IMR-90 (cell line): ENCODE measurements at places on chromosomes 6 and 20. TPM values are rescaled to one million over a fixed set of nuclear protein-coding genes. Genes with fewer than 3 reads are reported as not detected.
A peak's percentile ranks its signal among the peaks of the same experiment; 100 is the strongest.

DNA sequence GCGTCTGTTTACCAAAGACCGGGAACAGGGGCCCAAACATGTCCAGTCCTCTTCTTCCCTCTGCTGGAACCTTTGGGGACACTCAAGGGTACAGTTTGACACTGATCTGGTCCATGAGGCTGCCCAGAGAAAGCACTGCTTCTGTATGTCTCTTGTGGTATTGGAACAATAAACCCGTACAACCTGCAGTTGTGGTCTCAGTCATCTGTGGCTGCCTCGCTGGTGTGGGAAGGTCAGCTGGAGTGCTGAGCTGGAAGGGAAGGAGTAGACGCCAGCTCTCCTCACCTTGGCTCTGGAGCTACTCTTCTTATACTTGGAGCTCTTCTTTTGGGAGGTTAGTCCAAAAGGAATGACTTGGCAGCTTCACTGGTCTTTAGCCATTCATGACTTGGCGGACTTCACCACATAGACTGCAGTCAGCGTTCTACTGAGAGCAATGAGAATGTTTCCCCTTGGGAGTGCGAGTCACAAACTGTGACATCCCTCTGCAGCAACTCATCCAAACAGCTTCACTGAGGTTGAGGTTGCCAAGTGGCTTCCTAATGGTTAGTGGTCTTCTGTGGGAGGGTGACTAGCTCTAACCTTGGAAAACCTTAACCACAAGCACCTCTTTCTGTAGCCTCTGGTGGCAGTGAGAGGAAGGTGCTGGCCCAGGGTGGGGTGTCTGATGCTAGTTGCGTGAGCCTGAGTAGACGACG, 81.2 kb downstream of the ASXL1 start:
- H3K27ac ChIP-seq = no peak overlapping the region
- H3K27me3 ChIP-seq = no peaks in the 10 kb centered on the region
- peak; percentile 92 for DNase-seq

- DNase-seq = no peak
- H3K27ac ChIP-seq = no peak overlapping the region
- peaks cover 2% of the 10 kb centered on the region; the same call in 1 of the 2 replicates for H3K27me3 ChIP-seq
- no peaks in the 10 kb centered on the region for H3K4me1 ChIP-seq
- no peak overlapping the region for H3K4me3 ChIP-seq
- no peaks in the 10 kb centered on the region for H3K36me3 ChIP-seq
These were observed 524 bp downstream of the C20orf203 start for GRCh38 chr20:32672982-32673851.

DNA sequence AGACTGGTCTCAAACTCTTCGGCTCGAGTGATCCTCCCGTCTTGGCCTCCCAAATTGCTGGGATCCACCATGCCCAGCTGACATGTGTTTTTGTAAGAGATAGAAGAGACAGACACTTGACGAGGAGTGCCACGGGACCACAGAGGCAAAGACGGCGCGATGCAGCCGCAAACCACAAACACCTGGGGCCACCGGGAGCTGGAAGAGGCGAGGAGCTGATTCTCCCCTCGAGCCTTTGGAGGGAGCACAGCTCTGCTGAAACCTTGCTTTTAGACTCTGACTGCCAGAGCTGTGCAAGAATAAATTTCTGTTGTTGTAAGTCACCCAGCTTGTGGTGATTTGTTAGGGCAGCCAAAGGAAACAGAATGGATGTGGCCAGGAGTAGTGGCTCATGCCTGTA, 46.9 kb downstream of the TFAP2C start:
- no peaks in the 10 kb centered on the region for H3K27me3 ChIP-seq
- no peaks in the 10 kb centered on the region for H3K36me3 ChIP-seq
- H3K27ac ChIP-seq = no peak overlapping the region
- no peaks in the 10 kb centered on the region for H3K4me1 ChIP-seq
- DNase-seq = no peak
- no peak overlapping the region for H3K4me3 ChIP-seq

- DNase-seq = no peak
- H3K27ac ChIP-seq = no peak overlapping the region
- no peaks in the 10 kb centered on the region for H3K36me3 ChIP-seq
- H3K27me3 ChIP-seq = no peaks in the 10 kb centered on the region
These were observed 66.0 kb upstream of the ADGRG6 start for GRCh38 chr6:142235791-142236190.

BTBD9 gene
- total RNA-seq = 13.9 and 22.0 TPM in 2 replicates

DNA sequence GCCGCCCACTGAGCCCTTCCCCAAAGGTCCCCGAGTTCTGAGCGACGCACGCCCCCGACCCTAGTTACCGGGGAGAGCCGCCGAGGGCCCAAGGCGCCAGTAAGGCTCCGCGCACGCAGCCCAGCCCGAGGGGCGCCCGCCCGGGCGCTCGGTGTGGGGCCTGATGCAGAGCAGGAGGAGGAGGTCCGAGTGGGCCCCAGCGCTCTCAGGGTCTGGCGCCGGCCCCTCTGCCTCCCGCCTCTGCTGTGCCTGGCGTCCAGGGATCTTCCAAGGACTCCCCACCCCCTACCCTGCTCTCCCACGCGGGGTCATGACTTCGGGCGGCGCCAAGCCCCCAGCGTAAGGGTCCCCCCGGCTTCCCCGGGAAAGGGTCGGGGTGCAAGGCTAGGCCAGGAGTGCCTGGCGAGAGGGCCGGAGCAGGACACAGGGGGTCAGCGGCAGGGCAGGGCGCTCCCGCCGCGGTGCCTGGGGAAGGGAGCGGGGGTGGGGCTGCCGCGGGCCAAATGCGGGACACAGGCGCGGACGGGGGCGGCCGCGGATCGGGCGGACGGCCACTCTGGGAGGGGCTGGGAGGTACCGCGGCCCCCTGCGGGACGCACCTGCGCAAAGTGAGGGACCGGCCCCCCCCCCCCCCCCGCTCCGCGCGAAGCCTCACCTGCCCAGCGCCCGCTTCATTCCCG, 637 bp downstream of the ABHD12 start:
- H3K4me3 ChIP-seq = peak overlapping the region; percentile 98
- no peaks in the 10 kb centered on the region for H3K27me3 ChIP-seq
- peak overlapping the region; percentile 96 for H3K27ac ChIP-seq
- no peaks in the 10 kb centered on the region; the same call in 1 of the 2 replicates for H3K4me1 ChIP-seq

DNA sequence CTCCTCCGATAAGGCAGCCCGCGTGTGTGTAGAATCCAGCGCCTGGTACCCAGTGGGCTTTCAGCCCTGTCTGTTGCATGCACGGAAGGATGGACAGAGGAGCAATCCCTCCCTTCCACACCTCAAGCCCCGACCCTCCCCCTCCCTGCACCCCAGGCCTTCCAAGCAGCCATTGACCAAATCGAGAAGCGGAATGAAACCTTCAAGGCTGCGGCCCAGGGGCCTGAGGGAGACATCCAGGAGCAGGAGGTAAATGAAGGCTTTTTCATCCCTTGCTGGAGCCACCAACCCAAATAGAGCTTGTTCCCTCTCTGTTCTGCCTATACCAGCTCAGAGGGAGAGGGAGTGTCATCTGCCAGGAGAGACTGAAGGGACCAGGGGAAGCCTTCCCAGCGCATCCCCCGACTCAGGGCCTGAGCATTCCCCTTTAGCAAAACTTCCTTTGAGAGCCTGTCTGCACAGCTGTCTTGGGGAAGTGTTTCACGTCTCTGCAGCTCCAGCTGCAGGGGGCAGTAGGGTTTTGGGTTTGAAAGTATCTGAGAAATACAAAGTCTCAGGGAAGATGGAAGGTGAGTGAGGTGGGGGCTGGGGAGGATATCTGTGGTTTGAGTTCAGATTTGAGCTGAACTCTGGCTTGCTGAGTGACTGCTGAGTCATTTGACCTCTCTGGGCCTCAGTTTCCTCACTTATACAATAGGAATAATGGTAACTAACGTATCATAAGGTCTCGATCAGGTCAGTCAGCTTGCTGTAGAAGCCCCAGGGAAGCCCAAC, 16.1 kb downstream of the FGD2 start:
- H3K4me1 ChIP-seq = no peaks in the 10 kb centered on the region; the same call in 1 of the 2 replicates
- H3K27ac ChIP-seq = no peak overlapping the region
- no peak overlapping the region for H3K4me3 ChIP-seq
- no peaks in the 10 kb centered on the region for H3K36me3 ChIP-seq
- DNase-seq = peak; percentile 61
- no peaks in the 10 kb centered on the region for H3K27me3 ChIP-seq

DNA sequence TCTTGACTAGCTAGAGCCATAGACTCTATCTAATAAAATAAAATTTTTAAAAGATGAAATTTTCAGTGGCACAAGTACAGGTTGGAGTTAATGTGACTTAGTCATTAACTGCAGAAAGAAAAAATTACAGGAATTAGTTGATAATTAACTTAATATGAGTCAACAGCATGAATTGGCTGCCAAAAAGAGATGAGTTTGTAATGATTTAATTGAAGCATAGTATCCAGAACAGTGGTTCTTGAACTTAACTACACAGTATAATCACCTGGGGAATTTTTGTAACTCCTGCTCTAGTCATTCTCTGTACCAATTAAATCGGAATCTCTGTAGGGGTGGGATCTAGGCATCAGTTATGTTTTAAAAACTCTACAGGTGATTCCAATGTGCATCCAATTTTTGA, 46.3 kb upstream of the HMGN3 start:
- no peak overlapping the region for H3K27ac ChIP-seq
- no peaks in the 10 kb centered on the region for H3K36me3 ChIP-seq
- no peak for DNase-seq
- H3K4me3 ChIP-seq = no peak overlapping the region
- H3K4me1 ChIP-seq = no peaks in the 10 kb centered on the region
- H3K27me3 ChIP-seq = no peaks in the 10 kb centered on the region

BEND6 gene
- total RNA-seq = 9.7 and 10.6 TPM in 2 replicates

PRSS35 gene
- 5.2 and 6.7 TPM in 2 replicates for total RNA-seq

TULP1 gene
- total RNA-seq = not detected in 2 replicates

- DNase-seq = no peak
- H3K27me3 ChIP-seq = no peaks in the 10 kb centered on the region
- H3K27ac ChIP-seq = no peak overlapping the region
These were observed 43.6 kb downstream of the NFATC2 start for GRCh38 chr20:51498765-51499540.

DNA sequence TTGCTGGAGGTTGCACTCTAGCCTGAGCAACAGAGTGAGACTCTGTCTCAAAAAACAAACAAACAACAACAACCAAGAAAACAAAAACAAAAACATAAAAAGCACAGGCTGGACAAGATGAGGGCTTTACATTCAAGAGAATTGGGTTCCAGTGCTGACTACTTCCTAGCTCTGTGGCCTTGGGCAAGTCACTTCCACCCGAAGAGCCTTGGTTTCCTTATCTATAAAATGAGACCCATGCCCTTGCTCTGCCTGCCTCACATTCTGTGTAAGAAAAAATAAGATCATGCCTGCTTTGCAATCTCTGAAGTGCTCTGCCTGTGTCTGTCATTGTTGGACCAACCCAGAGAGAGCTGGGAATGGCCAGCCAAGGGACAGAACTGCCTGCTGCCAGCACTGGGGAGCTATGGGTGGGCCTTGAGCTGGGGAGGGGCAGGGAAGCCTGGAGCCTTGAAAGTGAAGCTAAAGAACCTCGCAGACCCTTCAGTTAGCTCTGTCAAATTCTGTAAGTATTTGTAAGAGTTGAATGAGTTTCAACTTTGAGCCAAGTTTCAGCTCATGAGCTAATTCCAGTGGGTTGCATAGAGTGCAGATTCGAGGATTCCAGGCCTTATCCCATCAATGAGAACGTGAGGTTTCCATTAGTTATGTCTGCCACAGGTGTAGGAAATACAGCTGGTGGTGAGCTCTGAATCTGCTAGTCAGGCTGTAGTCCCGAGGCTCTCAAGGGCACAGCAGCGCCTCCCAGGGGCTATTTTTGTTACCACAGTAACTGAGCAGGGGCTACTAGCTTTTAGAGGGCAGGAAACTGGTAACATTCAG, 93.2 kb downstream of the DLGAP4 start:
- no peak overlapping the region for H3K4me3 ChIP-seq
- H3K36me3 ChIP-seq = no peaks in the 10 kb centered on the region
- H3K27me3 ChIP-seq = peaks cover 36% of the 10 kb centered on the region
- H3K27ac ChIP-seq = no peak overlapping the region

NKAIN2 gene
- total RNA-seq = not detected in 2 replicates

- H3K4me3 ChIP-seq = no peak overlapping the region
- no peak overlapping the region for H3K27ac ChIP-seq
- peak; percentile 27 for DNase-seq
- no peaks in the 10 kb centered on the region for H3K4me1 ChIP-seq
- H3K36me3 ChIP-seq = no peaks in the 10 kb centered on the region
- H3K27me3 ChIP-seq = no peaks in the 10 kb centered on the region
These were observed 456.8 kb upstream of the GJE1 start for GRCh38 chr6:141675957-141676356.

ECT2L gene
- total RNA-seq = not detected in 2 replicates

LAMP5 gene
- under 0.01 TPM in 1 of 2 replicates, not detected in the other for total RNA-seq

KIAA0408 gene
- total RNA-seq = 0.83 and 0.90 TPM in 2 replicates

DNA sequence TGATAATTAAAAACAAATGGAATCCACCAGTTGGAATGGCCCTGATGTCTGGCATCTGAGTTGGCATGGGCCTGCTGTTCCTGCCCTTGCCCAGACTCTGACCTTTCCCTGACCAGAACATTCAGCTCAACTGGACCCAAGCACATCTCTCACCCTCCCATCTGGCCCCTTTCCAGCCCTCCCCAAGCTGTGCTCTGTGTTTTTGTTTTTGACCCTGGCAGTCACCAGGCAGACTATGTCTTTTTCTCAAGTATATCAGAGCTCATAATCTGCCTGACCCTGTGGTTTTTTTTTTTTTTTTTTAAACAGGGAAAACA, 117.6 kb downstream of the TRDN start:
- H3K27me3 ChIP-seq = no peaks in the 10 kb centered on the region
- no peaks in the 10 kb centered on the region for H3K36me3 ChIP-seq
- no peak overlapping the region for H3K4me3 ChIP-seq
- DNase-seq = no peak
- no peaks in the 10 kb centered on the region for H3K4me1 ChIP-seq

MYL9 gene
- total RNA-seq = 90.0 and 97.5 TPM in 2 replicates

GRCh38 chr6:100574836-100575235, 110.1 kb upstream of the SIM1 start:
- H3K27ac ChIP-seq = no peak overlapping the region
- H3K27me3 ChIP-seq = no peaks in the 10 kb centered on the region
- H3K4me1 ChIP-seq = no peaks in the 10 kb centered on the region
- no peak overlapping the region for H3K4me3 ChIP-seq

GRCh38 chr6:116616737-116617053, 416 bp downstream of the RSPH4A start:
- H3K27ac ChIP-seq = no peak overlapping the region
- H3K27me3 ChIP-seq = no peaks in the 10 kb centered on the region; the same call in 1 of the 2 replicates
- H3K36me3 ChIP-seq = no peaks in the 10 kb centered on the region

- no peak for DNase-seq
- H3K27me3 ChIP-seq = peaks cover 2% of the 10 kb centered on the region; the same call in 1 of the 2 replicates
- no peak overlapping the region for H3K27ac ChIP-seq
- no peaks in the 10 kb centered on the region for H3K36me3 ChIP-seq
- peaks cover 4% of the 10 kb centered on the region; the same call in 1 of the 2 replicates for H3K4me1 ChIP-seq
These were observed 100.9 kb upstream of the BHLHE23 start for GRCh38 chr20:63107449-63108200.

- H3K27ac ChIP-seq = no peak overlapping the region
- H3K36me3 ChIP-seq = no peaks in the 10 kb centered on the region
- no peaks in the 10 kb centered on the region for H3K27me3 ChIP-seq
- no peaks in the 10 kb centered on the region for H3K4me1 ChIP-seq
These were observed 90.8 kb downstream of the FRK start for GRCh38 chr6:115969930-115970273.

HIVEP1 gene
- 16.7 and 17.2 TPM in 2 replicates for total RNA-seq

PTK7 gene
- total RNA-seq = 44.4 and 47.1 TPM in 2 replicates

DNA sequence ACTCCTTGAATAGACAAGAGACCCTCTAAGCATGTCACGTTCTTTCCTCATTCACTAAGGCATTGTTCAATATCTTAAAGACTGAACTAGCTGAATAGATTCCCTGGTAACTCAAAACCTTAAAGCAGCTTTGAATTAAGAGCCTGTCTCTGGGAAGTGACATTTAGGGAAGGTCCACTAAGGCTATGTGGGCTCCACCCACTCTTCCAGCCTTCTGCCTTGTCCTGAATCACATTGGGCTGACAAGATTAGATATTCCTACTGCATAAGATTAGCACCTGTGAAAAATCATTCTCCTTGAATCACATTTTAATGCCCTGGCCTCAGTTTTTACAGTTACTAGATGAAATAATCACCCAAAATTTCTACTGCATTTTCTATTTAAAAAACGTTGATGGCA, 36.3 kb downstream of the CLIC5 start:
- no peak for DNase-seq
- H3K4me1 ChIP-seq = no peaks in the 10 kb centered on the region
- H3K36me3 ChIP-seq = no peaks in the 10 kb centered on the region
- no peak overlapping the region for H3K27ac ChIP-seq
